Psoas muscle (tissue), 8 donors: ENCODE measurements at places on chromosomes 16 and 17. TPM values are rescaled to one million over a fixed set of nuclear protein-coding genes. Genes with fewer than 3 reads are reported as not detected.

- H3K4me1 ChIP-seq, result peaks cover 28% of the 10 kb centered on the region
- no peaks in the 10 kb centered on the region for H3K27me3 ChIP-seq
- peak overlapping the region; percentile 98 for H3K4me3 ChIP-seq
- peak overlapping the region; percentile 95 for H3K27ac ChIP-seq
- DNase-seq, result peak; percentile 72
Observed at GRCh38 chr16:81315271-81316175, 761 bp downstream of the GAN start.

- H3K36me3 ChIP-seq, result peaks cover 13% of the 10 kb centered on the region
- H3K4me3 ChIP-seq, result no peak overlapping the region
- no peaks in the 10 kb centered on the region for H3K27me3 ChIP-seq
- no peak for DNase-seq
- no peak overlapping the region for H3K27ac ChIP-seq
- no peaks in the 10 kb centered on the region for H3K4me1 ChIP-seq
Observed at GRCh38 chr16:14608111-14608566, 21.9 kb downstream of the PARN start.

DNA sequence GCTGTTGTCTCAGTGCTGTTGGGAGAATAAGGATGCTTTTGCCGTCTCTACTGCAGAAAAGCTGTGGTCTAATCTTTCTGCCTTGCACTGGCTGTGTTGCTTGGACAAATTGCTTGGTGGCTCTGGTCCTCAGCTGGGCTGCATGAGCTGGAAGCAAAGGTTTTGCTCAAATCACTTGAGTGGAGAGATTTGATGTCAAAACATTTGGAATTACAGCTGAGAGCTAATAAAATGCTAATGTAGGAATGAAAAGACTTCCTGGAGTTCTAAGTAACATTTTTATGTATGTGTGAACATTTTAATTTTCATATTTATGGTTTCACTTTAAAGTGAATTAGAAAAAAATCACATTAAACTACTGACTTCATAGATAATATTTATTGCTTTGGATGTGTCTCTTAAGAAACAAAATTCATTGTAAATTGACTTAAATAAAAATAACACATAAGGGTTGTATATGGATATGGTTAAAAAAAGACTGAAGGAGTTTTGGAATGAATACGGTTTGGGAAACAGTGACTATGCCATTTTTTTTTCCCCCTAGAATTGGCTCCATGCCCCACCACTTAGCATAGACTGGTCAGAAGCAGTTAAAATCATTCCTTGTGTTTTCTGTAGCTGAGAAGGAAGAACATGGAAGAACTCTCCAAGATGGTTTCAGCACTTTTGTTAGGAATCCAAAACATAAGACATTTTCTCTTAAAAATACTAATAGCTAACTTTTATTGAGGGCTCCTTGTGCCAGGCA is 39.2 kb upstream of the FAM20A start:
- no peaks in the 10 kb centered on the region for H3K4me1 ChIP-seq
- peaks cover 4% of the 10 kb centered on the region for H3K27me3 ChIP-seq
- DNase-seq, result no peak
- no peaks in the 10 kb centered on the region for H3K36me3 ChIP-seq

DNA sequence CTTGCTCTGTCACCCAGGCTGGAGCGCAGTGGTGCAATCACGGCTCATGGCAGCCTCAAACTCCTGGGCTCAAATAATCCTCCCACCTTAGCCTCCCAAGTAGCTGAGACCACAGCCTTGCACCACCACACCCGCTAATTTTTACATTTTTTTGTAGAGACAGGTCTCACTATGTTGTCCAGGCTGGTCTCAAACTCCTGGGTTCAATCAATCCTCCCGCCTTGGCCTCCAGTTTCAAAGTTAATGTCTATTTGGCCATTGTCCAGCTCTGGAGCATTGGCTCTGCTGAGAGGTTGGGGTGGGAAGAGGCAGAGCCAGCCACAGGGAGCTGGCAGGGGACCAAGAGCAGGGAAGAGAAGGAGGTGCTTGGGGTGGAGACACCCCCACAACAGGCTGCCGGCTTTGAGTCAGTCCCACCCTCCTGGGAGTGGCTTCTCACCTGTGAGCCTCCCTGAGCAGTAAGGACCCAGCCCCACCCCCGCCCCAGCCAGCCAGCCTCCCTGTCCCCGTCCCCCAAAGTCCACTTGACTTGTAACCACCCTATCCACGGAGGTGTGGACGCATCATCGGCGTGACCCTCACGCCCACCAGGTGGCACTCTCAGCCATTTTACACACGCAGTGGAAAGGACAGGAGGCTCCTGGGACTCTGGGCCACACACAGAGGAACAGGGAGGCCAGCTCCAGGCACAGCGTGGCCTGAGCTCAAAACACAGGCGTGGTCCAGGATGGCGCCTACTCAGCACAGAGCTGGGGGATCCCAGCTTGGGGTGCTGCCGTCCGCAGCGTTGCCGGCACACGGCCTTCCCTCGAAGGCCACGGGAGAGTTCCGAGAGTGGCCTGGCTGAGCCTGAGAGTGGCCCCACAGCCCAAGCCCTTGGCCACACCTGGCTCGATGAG is 22.8 kb upstream of the PVALEF start:
- peaks cover 6% of the 10 kb centered on the region for H3K4me1 ChIP-seq
- peak; percentile 81 for DNase-seq
- no peaks in the 10 kb centered on the region for H3K36me3 ChIP-seq
- no peaks in the 10 kb centered on the region for H3K27me3 ChIP-seq
- H3K4me3 ChIP-seq, result peak overlapping the region; percentile 22

DNA sequence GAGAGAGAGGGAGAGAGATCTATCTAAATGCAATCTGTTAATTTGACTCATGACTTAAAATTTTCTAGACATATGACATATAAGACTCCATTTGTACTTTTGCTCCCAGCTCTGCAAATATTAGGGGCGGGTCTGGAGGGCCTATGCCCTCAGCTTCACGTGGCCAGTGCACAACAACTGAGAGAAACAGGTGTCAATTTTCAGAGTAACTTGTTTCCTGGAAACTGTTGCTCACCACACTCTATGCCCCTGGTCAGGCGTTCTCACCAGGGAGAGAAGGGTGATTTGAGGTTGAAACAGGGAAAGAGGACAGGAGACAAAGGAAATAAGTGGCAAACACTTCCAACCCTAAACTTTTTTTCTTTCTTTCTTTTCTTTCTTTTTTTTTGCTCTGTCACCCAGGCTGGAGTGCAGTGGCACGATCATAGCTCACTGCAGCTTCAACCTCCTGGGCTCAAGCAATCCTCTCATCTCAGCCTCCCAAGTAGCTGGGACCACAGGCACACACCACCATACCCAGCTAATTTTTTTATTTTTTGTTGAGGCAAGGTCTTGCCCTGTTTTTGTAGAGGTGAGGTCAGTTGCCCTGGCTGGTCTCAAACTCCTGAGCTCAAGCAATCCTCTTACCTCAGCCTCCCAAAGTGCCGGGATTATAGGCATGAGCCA is 270.0 kb downstream of the SLC39A11 start:
- no peak overlapping the region for H3K27ac ChIP-seq
- H3K27me3 ChIP-seq, result no peaks in the 10 kb centered on the region
- no peak for DNase-seq
- no peaks in the 10 kb centered on the region for H3K4me1 ChIP-seq
- peaks cover under 1% of the 10 kb centered on the region for H3K36me3 ChIP-seq
- no peak overlapping the region for H3K4me3 ChIP-seq

- H3K4me1 ChIP-seq, result peaks cover 3% of the 10 kb centered on the region
- H3K4me3 ChIP-seq, result no peak overlapping the region
- H3K36me3 ChIP-seq, result no peaks in the 10 kb centered on the region
- no peak overlapping the region for H3K27ac ChIP-seq
- no peak for DNase-seq
Observed at GRCh38 chr17:50352693-50353599, 7.0 kb downstream of the XYLT2 start.

DNA sequence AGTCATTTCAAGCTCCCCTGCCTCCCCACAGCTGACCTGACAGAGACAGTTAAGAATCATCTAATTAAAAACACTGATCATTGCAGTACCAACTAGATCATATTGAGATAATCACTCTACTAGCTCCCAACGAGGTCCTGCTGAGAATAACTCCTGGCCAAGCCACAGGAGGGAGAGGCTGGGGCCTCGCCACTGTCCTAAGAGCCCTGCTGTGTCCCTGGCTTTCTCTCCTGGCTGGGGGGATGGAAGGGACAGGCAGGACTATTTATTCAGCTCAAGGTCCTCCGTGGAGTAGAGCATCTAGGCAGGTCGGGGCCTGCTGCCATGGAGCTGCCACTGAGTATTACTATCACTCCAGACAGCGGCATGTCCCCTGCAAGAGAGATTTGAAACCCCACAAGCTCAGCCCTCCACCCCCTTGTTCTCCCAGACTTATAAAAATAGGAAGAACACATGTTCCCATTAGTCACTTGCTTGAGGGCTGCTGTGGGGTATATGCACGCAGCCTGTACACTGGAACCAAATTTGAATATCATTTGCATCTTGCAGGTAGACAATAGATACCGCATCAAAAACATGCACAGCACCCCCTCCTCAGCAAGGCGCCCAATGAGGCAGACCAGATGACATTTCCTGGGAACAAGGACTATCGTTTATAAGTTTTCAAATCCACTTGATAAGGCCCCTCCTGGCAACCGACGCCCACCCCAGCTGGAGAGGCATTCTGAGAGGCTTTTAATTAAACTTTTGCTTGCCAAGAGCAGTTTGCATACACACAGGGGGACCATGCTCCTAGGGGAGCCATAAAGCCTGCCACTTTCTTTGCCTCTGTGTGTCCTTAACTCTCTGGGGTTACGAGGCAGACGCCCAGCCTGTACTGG is 385.2 kb upstream of the ZFHX3 start:
- H3K4me1 ChIP-seq, result no peaks in the 10 kb centered on the region
- no peaks in the 10 kb centered on the region for H3K36me3 ChIP-seq
- no peak overlapping the region for H3K27ac ChIP-seq
- no peaks in the 10 kb centered on the region for H3K27me3 ChIP-seq
- H3K4me3 ChIP-seq, result no peak overlapping the region
- DNase-seq, result no peak

GRCh38 chr16:17411263-17411662 is 59.5 kb downstream of the XYLT1 start:
- no peak for DNase-seq
- no peaks in the 10 kb centered on the region for H3K4me1 ChIP-seq
- H3K27me3 ChIP-seq, result peaks cover 2% of the 10 kb centered on the region
- no peak overlapping the region for H3K4me3 ChIP-seq
- no peaks in the 10 kb centered on the region for H3K36me3 ChIP-seq
- H3K27ac ChIP-seq, result no peak overlapping the region

DNA sequence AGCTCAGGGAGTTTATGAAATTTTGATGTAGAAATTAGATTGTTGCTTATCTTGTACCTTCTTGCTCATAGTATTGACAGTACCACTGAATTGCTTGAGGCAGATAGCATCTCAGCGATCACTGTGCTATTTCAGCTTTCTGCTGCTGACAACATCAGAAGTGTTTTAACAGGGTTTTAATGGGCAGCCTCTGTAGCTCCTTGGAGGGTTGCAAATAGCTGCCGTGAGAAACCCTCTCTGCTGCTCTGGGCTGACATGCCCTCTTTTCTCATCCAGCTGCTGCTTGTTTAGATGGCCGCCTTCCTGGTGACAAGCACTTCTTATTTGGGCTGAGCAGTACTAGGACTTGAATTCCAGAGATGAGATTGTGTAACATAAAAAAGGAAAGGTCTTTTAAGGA is 180.2 kb upstream of the TBX2 start:
- no peak overlapping the region for H3K4me3 ChIP-seq
- no peaks in the 10 kb centered on the region for H3K4me1 ChIP-seq
- H3K27me3 ChIP-seq, result no peaks in the 10 kb centered on the region

DNA sequence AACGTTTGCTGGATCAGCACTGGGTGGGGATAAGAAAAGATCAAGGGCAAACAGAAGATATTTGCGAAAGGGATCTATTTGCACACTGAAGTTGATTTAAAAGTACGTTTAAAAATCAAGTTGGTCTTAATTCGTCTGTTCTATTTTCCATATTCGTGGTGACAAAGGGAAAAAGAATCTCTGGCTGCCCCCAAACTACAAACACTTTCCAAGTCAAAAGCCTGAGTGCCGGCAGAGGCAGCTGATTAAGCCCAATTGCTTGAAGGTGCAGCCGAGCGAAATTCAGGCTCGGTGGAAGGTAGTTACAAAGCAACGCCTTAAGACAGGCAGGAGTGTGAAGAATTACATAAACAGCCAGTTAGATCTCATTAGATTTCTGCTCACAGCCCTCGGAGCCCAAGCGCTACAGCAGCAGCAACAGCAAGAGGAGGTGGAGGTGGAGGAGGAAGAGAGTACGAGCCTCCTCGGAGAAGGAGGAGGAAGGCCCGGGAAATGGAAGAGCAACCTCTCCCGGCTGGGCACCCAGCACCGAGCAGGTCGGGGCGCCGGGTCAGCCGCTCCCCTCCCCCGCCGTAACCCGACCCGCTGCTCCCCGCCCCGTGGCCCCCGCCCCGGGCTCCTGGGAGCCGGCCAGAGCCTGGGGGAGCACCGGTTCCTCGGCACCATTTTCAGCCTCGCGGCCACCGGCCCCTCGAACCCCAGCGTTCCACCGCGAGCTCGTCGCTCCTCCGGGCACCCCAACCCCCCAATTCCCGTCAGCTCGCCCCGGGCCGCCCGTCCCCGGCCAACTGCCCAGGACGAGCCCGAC is 890 bp downstream of the TOB1 start:
- H3K4me1 ChIP-seq, result peaks cover 24% of the 10 kb centered on the region
- peak overlapping the region; percentile 100 for H3K27ac ChIP-seq
- peaks cover 28% of the 10 kb centered on the region for H3K36me3 ChIP-seq
- H3K4me3 ChIP-seq, result peak overlapping the region; percentile 90
- H3K27me3 ChIP-seq, result no peaks in the 10 kb centered on the region

GRCh38 chr16:50281391-50282009 is 15.1 kb downstream of the ADCY7 start:
- no peaks in the 10 kb centered on the region for H3K36me3 ChIP-seq

- DNase-seq, result no peak
- no peak overlapping the region for H3K27ac ChIP-seq
- H3K36me3 ChIP-seq, result no peaks in the 10 kb centered on the region
- no peak overlapping the region for H3K4me3 ChIP-seq
- H3K4me1 ChIP-seq, result no peaks in the 10 kb centered on the region
Observed at GRCh38 chr16:4594433-4595410, 20.0 kb downstream of the UBALD1 start.

- H3K4me3 ChIP-seq, result peak overlapping the region; percentile 89
- no peaks in the 10 kb centered on the region for H3K36me3 ChIP-seq
Observed at GRCh38 chr16:56610017-56610608, 1.7 kb downstream of the MT2A start.

GRCh38 chr17:11618861-11619566 is 20.7 kb downstream of the DNAH9 start:
- H3K36me3 ChIP-seq, result no peaks in the 10 kb centered on the region
- H3K27ac ChIP-seq, result no peak overlapping the region
- no peaks in the 10 kb centered on the region for H3K4me1 ChIP-seq
- DNase-seq, result no peak
- H3K4me3 ChIP-seq, result no peak overlapping the region
- H3K27me3 ChIP-seq, result no peaks in the 10 kb centered on the region

- DNase-seq, result no peak
- H3K4me3 ChIP-seq, result no peak overlapping the region
- H3K27me3 ChIP-seq, result peaks cover 5% of the 10 kb centered on the region
- H3K36me3 ChIP-seq, result no peaks in the 10 kb centered on the region
- no peaks in the 10 kb centered on the region for H3K4me1 ChIP-seq
Observed at GRCh38 chr17:58268326-58268725, 12.4 kb downstream of the MPO start.

GRCh38 chr17:79079421-79080200 is 5.0 kb downstream of the ENGASE start:
- peaks cover 37% of the 10 kb centered on the region for H3K4me1 ChIP-seq
- peak overlapping the region; percentile 48 for H3K27ac ChIP-seq
- DNase-seq, result peak; percentile 44
- H3K27me3 ChIP-seq, result no peaks in the 10 kb centered on the region
- H3K4me3 ChIP-seq, result no peak overlapping the region

KRT24 gene
- polyA plus RNA-seq, result not detected

GNGT2 gene
- polyA plus RNA-seq, result 1.3 TPM

SPNS2 gene
- 6.0 TPM for polyA plus RNA-seq

CASKIN1 gene
- polyA plus RNA-seq, result 0.32 TPM

P2RX5 gene
- polyA plus RNA-seq, result 30.5 TPM

ELMO3 gene
- 0.82 TPM for polyA plus RNA-seq

ALOX12B gene
- polyA plus RNA-seq, result not detected

SAMD14 gene
- polyA plus RNA-seq, result 0.98 TPM

PIK3R5 gene
- polyA plus RNA-seq, result 0.47 TPM
